ENCODE measurements at places on chromosomes 11 and 22. TPM values are rescaled to one million over a fixed set of nuclear protein-coding genes. Genes with fewer than 3 reads are reported as not detected.

OR2AT4 gene
- not detected for total RNA-seq

ANKRD42 gene
- 7.5 TPM for total RNA-seq

SCN3B gene
- 1.7 TPM for total RNA-seq

GRCh38 chr11:91608677-91609076 is 615.9 kb upstream of the FAT3 start:
- no peak overlapping the region for H3K4me3 ChIP-seq
- H3K27ac ChIP-seq = no peak overlapping the region
- no peaks in the 10 kb centered on the region for H3K36me3 ChIP-seq
- no peak for DNase-seq

- H3K4me3 ChIP-seq = no peak overlapping the region
- H3K4me1 ChIP-seq = no peaks in the 10 kb centered on the region
- H3K27ac ChIP-seq = no peak overlapping the region
- no peaks in the 10 kb centered on the region for H3K27me3 ChIP-seq
These were observed 7.8 kb downstream of the OR8B12 start for GRCh38 chr11:124535552-124536232.

DNA sequence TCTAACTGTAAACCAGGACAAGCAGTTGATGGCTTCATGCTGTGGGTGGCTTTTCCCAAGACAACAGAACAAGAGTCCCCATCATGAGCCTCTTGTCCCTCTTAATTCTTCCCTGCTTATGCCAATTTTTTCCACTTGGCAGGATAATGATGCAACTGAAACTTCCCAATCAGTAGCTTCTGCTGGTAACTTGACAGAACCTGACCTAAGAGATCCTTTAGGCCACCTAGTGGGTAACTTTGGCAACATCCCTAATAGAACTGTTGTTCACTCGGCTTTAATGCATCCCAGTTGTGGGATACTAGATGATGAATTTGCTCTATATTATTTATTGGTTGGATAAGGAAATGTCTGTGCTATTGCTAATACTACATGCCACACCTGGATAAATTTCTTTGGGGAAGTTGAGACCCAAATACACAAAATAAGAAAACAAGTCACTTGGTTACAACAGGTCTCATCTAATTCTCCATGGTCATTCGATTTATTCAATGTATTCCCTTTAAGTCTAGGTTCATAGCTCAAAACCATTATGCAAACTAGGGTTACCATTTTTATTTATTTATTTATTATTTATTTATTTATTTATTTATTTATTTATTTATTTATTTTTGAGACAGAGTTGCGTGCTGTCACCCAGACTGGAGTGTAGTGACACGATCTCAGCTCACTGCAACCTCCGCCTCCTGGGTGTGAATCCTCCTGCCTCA is 41.4 kb upstream of the NFAM1 start:
- H3K27ac ChIP-seq = no peak overlapping the region
- no peaks in the 10 kb centered on the region for H3K4me1 ChIP-seq
- no peaks in the 10 kb centered on the region for H3K27me3 ChIP-seq
- DNase-seq = no peak
- no peak overlapping the region for H3K4me3 ChIP-seq

DNA sequence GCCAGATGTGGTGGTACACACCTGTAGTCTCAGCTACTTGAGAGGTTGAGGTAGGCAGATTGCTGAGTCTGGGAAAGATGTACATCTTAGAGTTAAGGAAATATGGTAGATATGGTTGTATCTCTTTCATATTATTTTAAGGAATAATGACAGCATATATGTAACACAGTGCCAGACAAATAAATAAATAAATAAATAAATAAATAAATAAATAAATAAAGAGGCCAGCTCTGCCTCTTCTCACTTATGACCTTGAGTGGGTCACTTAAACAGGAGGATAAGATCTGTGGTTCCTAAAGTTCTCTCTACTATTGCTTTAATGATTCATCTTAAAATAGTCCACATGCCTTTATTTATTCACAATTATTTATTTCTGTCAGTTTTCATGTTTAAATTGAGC is 890.9 kb upstream of the TENM4 start:
- no peaks in the 10 kb centered on the region for H3K36me3 ChIP-seq
- H3K4me3 ChIP-seq = no peak overlapping the region
- no peaks in the 10 kb centered on the region for H3K27me3 ChIP-seq
- no peak for DNase-seq
- H3K27ac ChIP-seq = no peak overlapping the region
- no peaks in the 10 kb centered on the region for H3K4me1 ChIP-seq

Data from spleen (tissue), 13 donors.